ENCODE measurements at places on chromosomes 1 and 21. TPM values are rescaled to one million over a fixed set of nuclear protein-coding genes. Genes with fewer than 3 reads are reported as not detected.
A peak's percentile ranks its signal among the peaks of the same experiment; 100 is the strongest.

DNA sequence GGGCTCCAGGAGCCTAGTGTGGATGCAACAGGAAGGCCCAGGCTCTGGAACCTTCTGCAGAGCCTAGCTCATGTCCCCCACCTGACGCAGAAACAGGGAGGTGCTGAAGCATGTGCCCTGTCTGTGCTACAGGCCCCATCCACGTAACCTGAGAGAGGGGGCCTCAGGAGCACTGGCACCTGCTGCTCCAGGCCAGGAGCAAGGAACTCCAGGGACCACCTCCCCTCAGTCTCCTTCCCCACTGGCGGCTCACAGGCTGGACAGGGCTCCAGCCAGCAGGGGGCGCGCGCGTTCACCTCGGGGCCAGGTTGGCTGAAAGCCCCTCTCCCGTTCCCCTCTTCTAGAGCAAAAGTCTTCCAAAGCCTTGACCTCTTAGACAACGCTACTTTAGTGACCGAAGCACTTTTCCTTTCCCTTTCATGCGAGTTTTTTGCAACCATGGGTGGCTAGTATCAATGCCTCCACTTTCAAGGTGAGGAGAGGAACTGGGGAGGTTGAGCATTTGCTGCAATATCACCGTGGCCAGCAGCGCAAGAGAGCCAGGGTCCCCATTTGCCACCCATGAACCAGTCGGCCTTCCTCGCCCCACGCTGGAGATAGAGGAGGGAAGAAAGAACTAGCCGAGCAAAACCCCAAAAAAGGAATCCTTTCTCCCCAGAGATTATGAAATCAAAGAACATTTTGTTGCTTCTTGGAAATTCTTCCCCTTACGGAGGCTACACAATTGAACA, 52.4 kb upstream of the GPR157 start:
- DNase-seq: peak; percentile 75
- peak overlapping the region; percentile 15 for H3K4me3 ChIP-seq
- H3K4me1 ChIP-seq: peaks cover 17% of the 10 kb centered on the region
- no peak overlapping the region for H3K27ac ChIP-seq
- no peaks in the 10 kb centered on the region for H3K36me3 ChIP-seq

GRCh38 chr1:91803123-91803522, 82.8 kb downstream of the TGFBR3 start:
- no peak overlapping the region for H3K27ac ChIP-seq
- H3K4me3 ChIP-seq: no peak overlapping the region
- H3K36me3 ChIP-seq: no peaks in the 10 kb centered on the region
- H3K4me1 ChIP-seq: peaks cover 10% of the 10 kb centered on the region
- DNase-seq: no peak

- peak overlapping the region; percentile 34 for H3K4me3 ChIP-seq
- H3K27ac ChIP-seq: no peak overlapping the region
- H3K27me3 ChIP-seq: peaks cover 50% of the 10 kb centered on the region
- DNase-seq: peak; percentile 82
- peaks cover 15% of the 10 kb centered on the region for H3K4me1 ChIP-seq
Observed at GRCh38 chr1:30823969-30824735, 66.6 kb upstream of the LAPTM5 start.

DNA sequence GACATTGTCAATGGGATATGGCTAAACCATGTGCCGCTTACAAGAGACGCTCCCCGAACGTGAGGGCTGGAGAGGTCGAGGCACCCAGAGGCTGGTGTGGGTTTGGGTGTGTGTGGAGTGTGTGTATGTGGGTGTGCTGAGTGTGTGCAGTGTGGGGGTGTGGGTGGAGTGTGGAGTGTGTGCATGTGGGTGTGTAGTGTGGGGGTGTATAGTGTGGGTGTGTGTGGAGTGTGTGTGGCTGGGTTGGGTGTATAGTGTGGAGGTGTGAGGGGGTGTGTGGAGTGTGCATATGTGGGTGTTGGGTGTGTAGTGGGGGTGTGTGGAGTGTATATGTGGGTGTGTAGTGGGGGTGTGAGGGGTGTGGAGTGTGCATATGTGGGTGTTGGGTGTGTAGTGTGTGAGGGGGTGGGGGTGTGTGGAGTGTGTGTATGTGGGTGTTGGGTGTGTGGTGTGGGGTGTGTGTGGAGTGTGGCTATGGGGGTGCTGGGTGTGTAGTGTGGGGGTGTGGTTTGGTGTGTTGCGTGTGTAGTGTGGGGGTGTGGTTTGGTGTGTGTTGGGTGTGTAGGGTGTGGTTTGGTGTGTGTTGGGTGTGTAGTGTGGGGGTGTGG, 42.2 kb downstream of the SLC19A1 start:
- H3K27ac ChIP-seq: no peak overlapping the region
- no peaks in the 10 kb centered on the region for H3K36me3 ChIP-seq
- H3K27me3 ChIP-seq: no peaks in the 10 kb centered on the region
- DNase-seq: no peak
- no peak overlapping the region for H3K4me3 ChIP-seq

GRCh38 chr1:207805841-207806421, 54.1 kb downstream of the CD46 start:
- peaks cover 1% of the 10 kb centered on the region for H3K36me3 ChIP-seq
- H3K27ac ChIP-seq: no peak overlapping the region
- H3K4me1 ChIP-seq: peaks cover 25% of the 10 kb centered on the region
- no peaks in the 10 kb centered on the region for H3K27me3 ChIP-seq
- DNase-seq: peak; percentile 14

- no peak for DNase-seq
- H3K4me1 ChIP-seq: no peaks in the 10 kb centered on the region
- H3K27me3 ChIP-seq: peaks cover 2% of the 10 kb centered on the region
- H3K27ac ChIP-seq: no peak overlapping the region
Observed at GRCh38 chr1:153478047-153478691, 17.7 kb upstream of the S100A7 start.

DNA sequence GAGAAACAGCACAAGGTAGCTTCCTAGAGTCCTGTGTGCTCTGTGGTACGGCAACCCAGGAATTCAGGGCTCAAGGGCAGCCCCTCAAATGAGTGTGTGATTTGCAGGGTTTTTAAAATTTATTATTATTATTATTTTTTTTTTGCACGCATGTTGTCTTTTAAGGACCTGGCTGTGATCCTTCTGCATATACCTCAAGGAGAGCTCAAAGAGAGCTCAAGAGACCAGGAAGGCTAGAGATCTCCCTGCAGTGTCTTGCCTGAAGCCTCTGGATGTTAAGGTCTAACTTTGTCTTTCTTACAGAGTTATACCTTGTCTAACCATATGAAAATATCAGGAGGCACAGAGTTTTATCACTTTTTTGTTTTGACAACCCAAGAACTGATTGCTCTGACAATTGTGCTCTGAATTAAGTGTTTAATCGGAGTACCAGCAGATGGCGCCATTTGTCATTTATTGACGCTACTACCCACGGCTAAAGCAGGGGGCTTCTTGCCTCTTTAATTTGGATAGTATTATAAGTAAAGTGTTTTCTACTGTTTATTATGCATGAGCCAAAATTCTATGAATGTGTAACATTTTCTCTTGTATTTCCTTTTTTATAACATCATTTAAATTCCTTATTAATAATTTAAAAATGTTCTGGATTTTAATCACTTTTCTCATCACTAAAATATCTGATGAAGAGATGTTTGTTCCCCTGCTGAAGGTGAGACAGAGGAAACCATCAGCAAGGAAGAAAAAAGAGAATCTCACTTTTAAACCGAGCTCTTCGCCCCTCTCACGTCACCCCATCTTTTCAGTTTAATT, 35.8 kb upstream of the LMO4 start:
- no peak overlapping the region for H3K4me3 ChIP-seq
- peak; percentile 78 for DNase-seq
- H3K27me3 ChIP-seq: no peaks in the 10 kb centered on the region
- no peak overlapping the region for H3K27ac ChIP-seq
- no peaks in the 10 kb centered on the region for H3K36me3 ChIP-seq

DNA sequence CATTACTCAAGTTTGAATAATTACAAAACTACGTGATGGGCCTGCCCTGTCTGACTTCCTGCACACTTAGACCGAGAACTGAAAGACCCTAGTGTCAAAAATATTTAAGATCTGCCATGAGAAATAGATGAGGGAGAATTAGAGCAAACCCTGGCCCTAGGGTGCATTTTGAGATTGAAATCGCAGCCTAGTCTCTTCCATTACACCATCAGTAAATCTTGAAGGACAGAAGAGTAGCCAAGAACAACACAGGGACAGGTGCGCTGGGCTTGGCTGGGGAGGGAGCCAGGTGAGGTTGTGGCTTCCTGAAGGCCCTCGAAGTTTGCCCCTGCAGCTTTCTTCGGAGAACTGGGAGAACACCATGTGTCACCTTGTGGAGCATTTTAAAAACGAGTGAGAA, 36.7 kb upstream of the KIF26B start:
- DNase-seq: no peak
- no peaks in the 10 kb centered on the region for H3K27me3 ChIP-seq
- H3K27ac ChIP-seq: no peak overlapping the region
- no peaks in the 10 kb centered on the region for H3K36me3 ChIP-seq
- H3K4me1 ChIP-seq: no peaks in the 10 kb centered on the region

DNA sequence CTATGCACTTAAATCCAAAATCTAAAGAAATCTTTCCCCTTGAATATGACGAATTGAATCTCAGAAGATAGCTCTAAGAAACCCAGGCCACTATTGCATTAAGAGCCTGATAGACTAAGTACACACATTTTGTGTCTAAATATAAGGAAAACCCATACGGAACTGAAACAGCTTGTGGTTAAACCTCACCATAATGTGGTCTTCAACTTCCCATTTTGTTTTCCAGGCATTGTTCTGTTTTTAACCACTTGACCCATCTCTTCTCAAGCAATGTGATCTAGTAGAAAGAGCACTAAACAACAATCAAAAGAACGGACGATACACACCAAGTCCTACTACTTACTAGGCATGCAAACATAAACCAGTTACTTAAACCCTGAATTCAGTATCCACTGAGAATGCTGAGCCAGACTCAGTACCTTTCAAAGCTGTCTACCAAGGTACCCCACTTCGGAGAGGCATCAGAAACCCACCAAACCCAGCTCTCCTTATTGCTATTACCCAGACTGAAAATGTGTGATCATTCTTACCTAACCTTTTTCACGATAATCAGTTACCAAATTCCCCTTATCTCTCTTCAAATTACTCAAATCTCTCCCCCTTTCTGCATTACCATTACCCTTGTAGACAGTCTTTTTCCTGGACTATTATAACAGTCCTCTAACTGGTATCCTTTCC, 12.8 kb downstream of the OTUD7B start:
- no peak overlapping the region for H3K27ac ChIP-seq
- H3K4me3 ChIP-seq: no peak overlapping the region
- peaks cover 51% of the 10 kb centered on the region for H3K27me3 ChIP-seq
- peak; percentile 92 for DNase-seq
- H3K4me1 ChIP-seq: peaks cover 20% of the 10 kb centered on the region
- H3K36me3 ChIP-seq: no peaks in the 10 kb centered on the region

- DNase-seq: no peak
- H3K4me3 ChIP-seq: no peak overlapping the region
- H3K36me3 ChIP-seq: no peaks in the 10 kb centered on the region
- H3K4me1 ChIP-seq: no peaks in the 10 kb centered on the region
- no peak overlapping the region for H3K27ac ChIP-seq
Observed at GRCh38 chr1:56329970-56330369, 249.4 kb downstream of the PLPP3 start.

DNAH14 gene
- total RNA-seq: not detected

- H3K27ac ChIP-seq: no peak overlapping the region
- H3K27me3 ChIP-seq: no peaks in the 10 kb centered on the region
- no peak overlapping the region for H3K4me3 ChIP-seq
- peaks cover 25% of the 10 kb centered on the region for H3K4me1 ChIP-seq
- DNase-seq: peak; percentile 43
- H3K36me3 ChIP-seq: no peaks in the 10 kb centered on the region
Observed at GRCh38 chr1:92882819-92883218, 51.0 kb downstream of the RPL5 start.

DNA sequence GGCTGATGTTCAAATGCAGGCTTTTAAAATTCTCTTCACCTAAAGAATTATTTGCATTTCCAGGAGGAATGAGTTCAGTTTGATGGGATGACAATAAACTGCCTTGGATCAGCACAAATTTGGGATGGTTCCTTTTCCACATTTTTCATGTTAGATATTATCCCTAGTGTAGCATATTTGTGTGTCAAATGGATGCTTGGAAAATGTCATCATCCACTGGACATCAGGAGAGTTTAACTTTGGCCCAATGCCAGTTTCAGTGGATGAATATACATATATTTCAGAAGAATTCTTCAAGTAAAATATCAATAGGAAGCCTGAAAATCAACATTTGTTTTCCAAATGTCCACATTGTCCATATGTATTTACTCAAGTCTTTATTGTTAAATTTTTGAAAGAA, 116.5 kb upstream of the COL24A1 start:
- no peak overlapping the region for H3K4me3 ChIP-seq
- H3K36me3 ChIP-seq: no peaks in the 10 kb centered on the region
- H3K27me3 ChIP-seq: no peaks in the 10 kb centered on the region
- H3K27ac ChIP-seq: no peak overlapping the region
- DNase-seq: no peak
- H3K4me1 ChIP-seq: no peaks in the 10 kb centered on the region

S100A6 gene
- total RNA-seq: 110 TPM

CD5L gene
- 0.17 TPM for total RNA-seq

GRCh38 chr21:37800057-37800455, 116.2 kb downstream of the KCNJ6 start:
- no peaks in the 10 kb centered on the region for H3K27me3 ChIP-seq
- H3K36me3 ChIP-seq: no peaks in the 10 kb centered on the region
- no peak for DNase-seq
- H3K4me3 ChIP-seq: no peak overlapping the region
- no peak overlapping the region for H3K27ac ChIP-seq

DNA sequence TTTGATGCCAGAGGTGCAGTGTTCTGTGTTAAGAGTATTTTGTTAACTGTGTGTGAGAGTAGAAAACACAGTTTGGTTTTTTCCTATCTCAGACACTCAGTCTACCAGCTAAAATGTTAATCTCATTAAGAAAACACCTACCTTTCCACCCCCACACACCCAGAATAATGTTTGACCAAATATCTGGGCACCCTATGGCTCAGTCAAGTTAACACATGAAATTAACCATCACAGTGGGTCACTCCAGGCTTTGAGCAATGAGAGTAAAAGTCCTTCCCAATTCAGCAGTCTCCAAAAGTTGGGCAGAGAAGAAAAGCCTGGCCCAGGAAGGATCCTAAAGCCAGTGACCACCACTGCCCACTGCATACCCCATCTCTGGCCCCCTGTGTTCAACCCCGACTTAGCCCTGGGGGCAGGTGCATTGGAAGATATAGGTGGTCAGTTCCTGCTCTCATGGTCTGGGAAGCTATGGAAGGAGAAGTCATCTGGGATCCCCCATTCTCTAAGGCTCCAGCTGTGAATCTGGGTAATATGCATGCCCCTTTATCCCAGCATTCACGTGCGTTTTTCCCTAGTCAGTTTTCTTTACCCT, 50.2 kb upstream of the CSF3R start:
- no peak for DNase-seq
- H3K27me3 ChIP-seq: no peaks in the 10 kb centered on the region
- no peaks in the 10 kb centered on the region for H3K4me1 ChIP-seq
- no peaks in the 10 kb centered on the region for H3K36me3 ChIP-seq
- H3K4me3 ChIP-seq: no peak overlapping the region

GRCh38 chr21:28769683-28770082, 223.0 kb downstream of the LTN1 start:
- no peak overlapping the region for H3K4me3 ChIP-seq
- no peaks in the 10 kb centered on the region for H3K36me3 ChIP-seq
- H3K4me1 ChIP-seq: no peaks in the 10 kb centered on the region
- no peak overlapping the region for H3K27ac ChIP-seq
- no peak for DNase-seq
- H3K27me3 ChIP-seq: no peaks in the 10 kb centered on the region

GRCh38 chr1:233295975-233296322, 424 bp upstream of the PCNX2 start:
- peak overlapping the region; percentile 68 for H3K4me3 ChIP-seq
- H3K27ac ChIP-seq: no peak overlapping the region
- H3K4me1 ChIP-seq: peaks cover 11% of the 10 kb centered on the region
- H3K27me3 ChIP-seq: peaks cover 5% of the 10 kb centered on the region

Measured in B cell (primary cell).